AG09319 (cell line): ENCODE measurements at places on chromosomes 2 and 18.

- DNase-seq, result no peak
These were observed 463 bp downstream of the PPP1CB start for GRCh38 chr2:28751956-28752630.

DNA sequence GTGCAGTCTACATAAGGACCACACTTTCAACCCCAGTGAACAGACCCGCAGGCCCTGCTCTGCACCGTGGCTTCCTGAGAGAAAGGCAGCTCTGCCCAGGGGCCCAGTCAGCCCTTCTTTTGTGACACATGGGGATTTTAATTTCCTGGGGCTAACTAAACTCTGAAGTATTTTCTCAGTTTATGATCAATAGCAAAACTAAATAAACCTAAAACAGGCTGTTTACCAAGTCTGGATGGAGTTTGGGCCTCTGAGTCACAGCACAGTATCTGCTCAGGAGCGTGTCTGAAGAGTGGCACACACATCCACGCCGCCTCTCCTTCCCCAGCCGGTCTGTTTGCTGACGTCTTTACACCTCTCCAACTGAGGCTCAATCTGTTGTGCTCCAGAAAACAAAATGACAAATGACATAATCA is 72.3 kb downstream of the LDLRAD4 start:
- DNase-seq, result no peak

DNA sequence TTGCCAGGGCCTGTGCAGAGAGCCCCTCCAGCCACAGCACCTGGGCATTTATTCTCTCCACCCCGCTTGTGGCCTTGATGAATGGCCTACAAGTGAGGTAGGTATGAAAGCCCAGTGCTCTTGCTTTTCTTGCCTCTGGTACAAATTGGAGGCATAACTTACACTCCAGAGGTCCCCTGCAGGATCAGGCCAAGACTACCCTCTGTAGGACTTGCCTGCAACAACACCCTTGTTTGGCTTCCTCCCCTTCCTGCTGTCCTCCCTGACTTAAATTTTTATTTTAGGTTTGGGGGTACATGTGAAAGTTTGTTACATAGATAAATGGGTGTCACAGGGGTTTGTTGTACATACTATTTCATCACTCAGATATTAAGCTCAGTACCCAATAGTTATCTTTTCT is 95.7 kb downstream of the CDC42EP3 start:
- DNase-seq, result no peak

DNA sequence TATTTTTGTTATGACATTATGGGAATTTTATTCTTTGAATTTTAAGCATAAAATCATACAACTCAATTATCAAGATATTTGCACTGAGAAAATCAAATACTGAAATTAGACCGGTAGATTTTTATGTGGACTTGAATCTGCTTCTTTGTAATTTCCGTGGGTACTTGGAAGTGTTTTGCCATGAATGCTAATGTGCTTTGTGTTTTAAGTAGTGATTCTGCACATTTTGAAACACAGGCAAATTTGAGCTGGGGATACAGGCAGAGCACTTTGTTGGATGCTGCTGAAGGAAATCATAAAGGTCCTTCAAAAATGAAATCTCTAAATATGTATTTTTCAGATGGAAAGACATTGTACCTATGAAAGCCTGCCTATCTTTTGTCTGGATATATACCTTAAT is 446.3 kb upstream of the POU3F3 start:
- DNase-seq, result no peak

- no peak for DNase-seq
These were observed 16.3 kb downstream of the SULT1C2 start for GRCh38 chr2:108304975-108305374.

DNA sequence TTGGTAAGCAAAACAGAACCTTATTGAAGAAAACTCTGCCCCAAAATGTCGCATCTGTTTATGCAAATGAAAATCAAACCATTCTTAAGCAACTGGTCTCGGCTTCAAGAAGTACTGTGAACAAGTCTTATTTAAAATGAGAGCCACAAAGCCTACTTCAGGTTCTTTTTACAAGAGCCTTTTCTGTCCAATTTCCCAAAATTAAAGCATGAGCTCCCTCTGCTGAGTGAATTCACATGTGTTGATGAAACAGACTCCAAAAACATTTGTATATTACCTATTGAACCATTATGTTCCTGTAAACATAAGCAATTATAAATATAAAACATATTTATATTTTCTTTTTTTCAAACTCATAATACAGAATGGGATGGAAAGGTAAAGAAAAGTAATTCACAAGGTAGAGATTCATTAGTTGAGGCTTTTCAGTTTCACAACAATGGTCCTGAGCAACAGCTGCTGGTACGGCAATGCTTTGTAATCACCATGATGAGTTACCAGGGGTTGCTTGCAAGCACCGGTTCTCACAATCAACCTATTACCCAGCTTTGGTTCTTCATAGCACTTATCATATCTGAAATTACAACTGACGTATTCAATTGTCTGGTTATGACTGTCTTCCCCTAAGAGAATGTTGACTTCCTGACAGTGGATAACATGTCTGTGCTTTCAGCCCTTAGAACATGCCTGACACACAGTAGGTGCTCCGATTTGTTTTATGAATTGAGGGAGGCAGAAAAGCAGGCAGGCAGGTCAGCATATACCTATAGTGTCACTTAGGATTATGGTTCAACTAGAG is 108.4 kb upstream of the BZW1 start:
- peak; percentile 66 for DNase-seq

DNA sequence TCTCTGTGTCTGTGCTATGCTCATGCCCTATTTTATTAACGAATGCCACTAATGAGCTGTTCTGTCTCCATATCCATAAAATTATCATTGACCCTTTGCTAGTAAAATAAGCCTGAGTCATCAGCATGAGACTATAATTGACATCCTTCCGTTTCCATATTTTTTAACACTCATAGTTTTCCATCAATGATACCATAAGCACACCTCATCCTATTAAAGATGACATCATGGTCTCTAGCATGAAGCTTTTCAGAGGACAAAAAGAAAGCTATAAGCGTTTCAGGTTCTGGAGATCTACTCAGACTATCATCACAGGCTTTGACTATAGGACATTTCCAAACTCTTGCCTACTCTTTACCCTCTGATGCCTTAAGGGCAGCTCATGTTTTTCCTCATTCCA is 1.2 kb upstream of the DSC2 start:
- DNase-seq, result no peak

- no peak for DNase-seq
These were observed 342.6 kb downstream of the THSD7B start for GRCh38 chr2:137107904-137108303.

- no peak for DNase-seq
These were observed 200.3 kb upstream of the ID2 start for GRCh38 chr2:8481463-8482009.

- peak; percentile 76 for DNase-seq
These were observed 163.6 kb upstream of the RBMS1 start for GRCh38 chr2:160657196-160657595.
